ENCODE measurements at places on chromosomes 11 and 22. TPM values are rescaled to one million over a fixed set of nuclear protein-coding genes. Genes with fewer than 3 reads are reported as not detected.

- DNase-seq: no peak
Observed at GRCh38 chr22:31605851-31606585, 56.0 kb downstream of the PISD start.

GRCh38 chr11:61921446-61921845 lies 4.1 kb upstream of the RAB3IL1 start:
- peak; percentile 5 for DNase-seq

DNA sequence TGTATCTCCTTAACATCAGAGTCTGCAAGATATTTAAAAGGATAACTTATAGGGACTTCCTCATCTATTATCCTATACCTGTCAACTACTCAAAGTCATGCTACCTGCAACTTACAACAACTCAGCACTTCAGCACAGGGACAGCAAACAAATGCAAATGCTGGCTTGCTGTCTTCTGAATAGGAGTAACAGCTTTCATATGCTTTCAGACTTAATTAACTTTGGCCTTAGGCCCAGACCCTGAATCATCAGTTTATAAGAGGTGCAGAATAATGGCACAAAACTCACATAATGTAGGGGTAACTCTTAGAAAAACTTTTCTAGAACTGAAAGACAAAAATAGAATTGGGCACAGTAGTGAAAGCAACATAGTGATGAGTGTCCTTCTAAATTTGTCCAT lies 953.4 kb downstream of the DLG2 start:
- DNase-seq: no peak

GRCh38 chr11:9277176-9277575 lies 12.0 kb upstream of the DENND5A start:
- no peak for DNase-seq

DNA sequence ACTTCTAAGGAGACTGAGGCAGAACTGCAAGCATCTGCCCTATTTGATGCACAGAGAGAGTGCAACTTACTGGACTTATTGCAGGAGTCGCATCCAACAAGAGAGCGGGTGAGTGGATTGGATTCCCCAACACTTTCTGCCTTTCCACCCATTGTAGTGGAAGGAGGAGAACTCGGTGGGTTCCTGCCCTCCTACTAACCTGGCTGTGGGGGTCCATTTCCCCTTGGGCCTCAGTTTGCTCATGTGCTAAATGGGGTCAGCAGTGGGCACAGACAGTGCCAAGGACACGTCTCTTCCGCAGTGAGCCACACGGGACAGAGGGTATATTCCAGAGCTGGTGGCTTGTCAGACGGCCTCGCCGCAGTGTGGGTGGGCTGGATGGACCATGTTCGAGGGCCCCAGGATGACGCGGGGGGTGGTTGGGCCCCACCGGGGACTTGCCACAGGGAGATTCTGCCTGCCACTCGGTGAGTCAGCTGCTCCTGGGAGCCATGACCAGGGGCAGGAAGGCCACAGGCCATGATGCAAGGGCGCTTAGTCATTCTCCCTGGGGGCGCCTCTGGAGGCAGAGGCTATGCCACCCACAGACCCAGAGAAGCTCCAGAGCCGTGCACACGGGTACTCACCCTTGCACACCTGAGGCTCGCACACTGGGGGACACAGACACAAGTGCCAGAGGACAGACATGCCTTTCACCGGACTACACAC lies 8.2 kb downstream of the ALX4 start:
- no peak for DNase-seq

- no peak for DNase-seq
Observed at GRCh38 chr11:112087212-112087611, 539 bp downstream of the SDHD start.

DNA sequence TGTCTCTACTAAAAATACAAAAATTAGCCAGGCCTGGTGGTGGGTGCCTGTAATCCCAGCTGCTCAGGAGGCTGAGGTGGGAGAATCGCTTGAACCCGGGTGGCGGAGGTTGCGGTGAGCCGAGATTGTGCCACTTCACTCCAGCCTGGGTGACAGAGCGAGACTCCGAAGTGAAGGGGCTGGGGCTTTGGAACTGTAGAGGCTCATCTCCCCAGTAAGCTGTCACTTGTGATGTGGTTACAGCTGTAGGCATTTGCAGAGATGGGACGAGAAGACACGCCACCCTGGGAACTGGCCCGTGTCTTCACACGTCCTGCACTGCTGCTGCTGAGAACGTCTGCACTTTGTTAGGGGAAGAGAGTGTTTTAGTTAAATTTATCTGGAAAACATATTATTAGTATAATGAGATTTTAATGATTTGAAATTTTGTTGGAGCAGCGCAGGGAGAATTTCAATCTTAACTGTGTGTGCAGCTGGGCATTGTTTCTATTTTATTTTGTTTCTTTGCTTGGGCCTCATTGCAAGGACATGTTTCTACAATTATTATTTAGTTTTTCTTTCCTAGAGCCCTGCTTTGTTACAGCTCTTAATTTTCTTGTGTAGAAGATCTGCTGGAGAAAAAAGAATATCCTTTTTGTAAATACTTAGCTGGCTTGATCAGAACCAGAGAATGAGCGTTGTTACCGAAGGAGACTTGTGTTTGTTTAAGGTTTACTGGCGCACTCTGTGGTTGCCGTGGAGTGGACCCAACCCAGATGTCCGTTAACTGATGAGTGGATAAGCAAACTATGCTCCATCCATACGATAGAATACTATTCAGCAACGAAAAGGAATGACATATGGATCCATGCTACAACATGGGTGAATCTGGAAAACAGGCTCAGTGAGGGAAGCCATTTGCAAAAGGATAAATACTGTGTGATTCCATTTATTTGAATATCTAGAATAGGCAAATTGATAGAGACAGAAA lies 18.4 kb downstream of the PARVB start:
- DNase-seq: no peak

GRCh38 chr11:23536907-23537306 lies 676.6 kb upstream of the CCDC179 start:
- no peak for DNase-seq

DNA sequence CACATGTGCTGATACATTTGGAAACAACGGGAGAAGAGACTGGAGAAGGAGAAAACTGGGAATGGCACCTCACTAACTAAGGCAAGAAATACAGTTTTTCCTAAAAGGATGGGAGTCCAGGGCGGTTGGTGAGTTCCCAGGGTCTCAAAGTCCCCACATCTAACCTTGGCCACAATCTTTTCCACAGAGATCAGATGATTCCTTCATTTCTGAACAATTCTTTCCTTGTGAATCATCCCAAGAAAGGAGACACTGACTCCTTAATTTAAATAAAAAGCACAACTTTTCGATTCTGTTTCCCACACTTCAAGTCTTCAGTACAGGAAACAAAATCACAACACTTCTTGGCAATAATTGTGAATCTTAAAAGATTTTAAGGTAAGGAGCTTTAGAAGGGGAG lies 384.7 kb downstream of the DCDC1 start:
- DNase-seq: no peak

DNA sequence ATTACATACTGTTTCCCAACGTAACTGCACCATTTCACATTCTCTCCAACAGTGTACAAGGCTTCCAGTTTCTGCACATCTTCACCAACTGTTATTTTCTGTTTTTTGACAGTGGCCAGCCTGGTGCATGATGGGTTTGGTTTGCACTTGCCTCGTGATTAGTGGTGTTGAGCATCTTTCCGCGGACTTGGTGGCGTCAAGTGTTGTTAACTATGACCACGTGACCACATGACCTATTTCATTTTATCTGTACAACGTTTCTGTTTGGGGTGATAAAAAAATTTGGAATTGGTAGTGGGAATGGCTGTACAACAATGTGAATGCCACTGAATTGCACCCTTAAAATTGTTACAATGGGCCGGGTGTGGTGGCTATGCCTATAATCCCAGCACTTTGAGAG lies 2.5 kb upstream of the YPEL1 start:
- DNase-seq: no peak

DNA sequence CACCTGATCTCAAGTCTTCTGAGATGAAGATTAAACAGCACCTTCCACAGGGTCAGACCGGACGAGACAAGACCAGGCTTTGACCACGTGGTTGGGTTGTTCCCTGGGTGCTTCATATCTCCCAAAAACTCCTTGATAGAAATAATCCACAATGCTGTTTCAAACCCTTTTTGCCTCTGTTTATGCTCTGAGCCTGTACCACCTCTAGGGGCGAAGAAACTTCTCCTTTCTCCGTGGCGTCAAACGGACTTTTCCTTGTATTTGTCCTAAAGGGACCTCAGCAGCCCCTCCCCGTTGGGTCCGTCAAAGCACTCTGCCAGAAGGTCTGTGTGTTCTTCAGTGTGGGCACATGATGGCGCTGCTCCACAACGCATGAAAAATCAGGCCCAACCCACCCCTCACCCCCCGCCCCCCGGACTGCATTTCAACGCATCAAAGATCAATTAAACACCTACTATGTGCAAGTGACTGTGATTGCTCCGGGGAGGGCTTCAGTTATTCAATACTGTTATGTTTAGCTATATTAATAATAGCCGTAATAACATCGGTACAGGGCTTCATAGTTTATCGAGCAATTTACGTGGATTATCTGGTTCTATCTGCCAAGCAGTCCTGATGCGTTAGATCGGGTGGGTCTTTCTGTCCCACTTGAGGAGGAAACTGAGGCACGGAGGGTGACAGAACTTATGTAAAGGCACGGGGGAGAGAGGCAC lies 17.3 kb upstream of the EIF3D start:
- peak; percentile 25 for DNase-seq

DNA sequence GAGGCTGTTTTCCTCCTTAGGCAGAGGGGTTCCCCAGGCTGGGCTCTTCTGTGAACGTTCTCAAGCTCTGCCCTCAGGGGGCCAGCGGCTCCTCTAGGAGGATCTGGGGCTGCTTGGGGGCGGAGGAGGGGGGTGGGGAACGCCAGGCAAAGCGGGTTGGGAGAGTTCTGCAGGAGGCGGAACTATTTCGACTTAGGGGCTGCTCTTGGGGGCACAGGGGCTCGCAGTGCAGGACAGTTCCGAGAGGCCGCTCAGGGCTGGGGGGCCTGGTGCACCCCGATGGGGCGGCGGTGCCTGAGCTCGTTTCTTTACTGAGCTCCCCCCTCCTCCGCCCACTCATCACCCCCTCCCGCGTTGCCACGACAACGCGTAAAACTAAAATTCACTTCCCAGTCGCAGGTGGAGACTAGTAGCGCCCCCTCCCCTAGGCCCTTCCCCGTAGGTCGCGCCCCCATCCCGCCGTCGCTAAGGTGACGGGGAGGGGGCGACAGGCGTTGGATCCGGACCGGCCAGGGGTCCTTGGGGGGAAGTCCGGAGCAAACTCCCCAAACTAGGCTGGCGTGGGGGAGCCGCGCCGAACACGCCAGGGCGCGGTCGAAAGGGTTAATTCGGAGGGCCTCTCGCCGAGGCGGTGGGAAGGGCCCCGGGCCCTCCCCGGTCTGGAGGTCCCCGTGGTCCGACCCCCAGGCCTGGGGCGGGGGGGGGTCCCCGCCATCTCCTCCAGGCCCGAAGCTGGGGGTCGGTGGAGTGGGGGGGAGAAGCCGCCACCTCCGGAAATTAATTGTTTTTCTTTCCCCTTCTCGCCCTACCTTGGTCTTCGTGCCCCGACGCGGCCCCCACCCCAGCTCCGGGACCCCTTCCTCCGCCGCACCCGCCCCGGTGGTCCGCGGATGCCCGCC lies 857 bp downstream of the SHANK3 start:
- DNase-seq: no peak

DNA sequence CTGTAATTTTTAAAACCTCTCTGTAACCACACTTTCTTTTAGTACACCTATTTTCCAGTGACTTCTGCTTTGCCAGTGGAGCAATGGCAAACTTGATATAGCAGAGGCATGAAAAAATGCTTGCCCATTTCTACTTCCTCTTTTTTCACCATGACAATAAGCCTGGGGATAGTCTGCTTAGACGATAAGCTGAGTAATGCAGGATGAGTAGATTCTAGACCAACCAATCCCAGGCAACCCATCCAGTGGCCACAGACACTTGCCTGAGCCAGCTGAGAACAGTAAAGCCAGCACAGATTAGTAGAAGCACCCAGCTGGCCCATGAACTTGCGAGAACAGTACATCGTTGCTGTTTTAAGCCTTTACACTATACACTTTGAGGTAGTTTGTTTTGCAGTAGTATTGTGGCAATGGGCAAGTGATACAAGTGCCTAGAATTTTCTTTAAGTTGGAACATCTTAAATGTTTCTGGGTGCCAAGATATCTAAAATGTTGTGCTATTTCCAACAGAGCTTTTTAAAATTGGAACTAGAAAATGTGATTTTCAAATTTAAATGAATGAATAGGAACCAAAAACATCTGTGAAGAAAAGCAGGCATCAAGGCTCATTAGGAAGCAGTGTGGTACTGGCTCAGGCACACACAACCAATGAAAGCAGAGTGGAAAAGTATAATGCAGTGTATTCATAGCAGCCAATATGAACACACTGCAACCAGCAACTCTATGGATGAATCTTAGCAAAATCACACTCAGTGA lies 37.7 kb downstream of the DDI1 start:
- no peak for DNase-seq

DNA sequence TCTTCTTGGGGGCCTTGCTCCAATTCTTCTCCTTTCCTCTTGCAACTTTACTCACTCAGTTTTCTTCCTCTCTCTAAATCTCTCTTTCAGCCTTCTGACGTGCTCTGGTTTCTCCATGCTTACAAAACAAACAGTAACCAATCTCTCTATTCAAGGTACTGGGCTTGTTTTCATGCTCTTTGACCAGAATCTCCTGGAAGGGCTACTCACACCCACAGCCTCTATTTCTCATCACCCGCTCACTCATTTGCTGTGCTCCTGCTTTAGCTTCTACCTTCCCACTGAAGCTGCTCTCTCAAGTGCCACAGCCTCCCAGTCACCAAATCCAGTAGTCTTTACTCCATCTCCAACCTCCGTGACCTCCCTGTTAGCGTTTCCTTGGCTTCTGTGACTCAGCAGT lies 60.4 kb downstream of the SERGEF start:
- DNase-seq: no peak

GRCh38 chr11:43685440-43685839 lies 4.9 kb downstream of the HSD17B12 start:
- no peak for DNase-seq

DNA sequence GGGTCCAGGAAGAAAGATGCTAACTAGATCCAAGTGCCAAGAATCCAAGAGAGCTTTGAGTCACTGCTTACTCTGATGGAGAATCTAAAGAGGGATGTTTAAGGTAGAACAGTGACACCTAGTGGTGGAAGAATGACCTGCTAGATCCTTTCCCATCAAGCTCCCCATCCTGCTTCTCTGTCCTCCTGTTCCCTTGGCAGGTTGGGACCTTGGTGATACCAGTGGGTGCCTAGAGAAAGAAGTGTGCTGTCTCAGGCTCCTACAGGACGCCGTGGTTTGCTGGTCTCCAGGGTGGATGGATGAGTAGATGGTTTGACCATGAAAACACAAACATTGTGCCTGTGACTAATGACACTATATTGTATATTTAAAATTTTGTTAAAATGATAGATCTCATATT lies 383.7 kb downstream of the TMEM135 start:
- peak; percentile 67 for DNase-seq

- no peak for DNase-seq
Observed at GRCh38 chr11:2465202-2466068, 20.6 kb downstream of the KCNQ1 start.

Gene MOV10L1
- total RNA-seq: not detected

Gene LMNTD2
- 0.31 TPM for total RNA-seq

Gene C11orf16
- not detected for total RNA-seq

Gene JAML
- 3.9 TPM for total RNA-seq

Gene CRYBB2
- total RNA-seq: not detected

Gene OR51M1
- not detected for total RNA-seq

Gene AMOTL1
- total RNA-seq: 115 TPM

Gene NLRX1
- total RNA-seq: 37.4 TPM

Gene SLC37A2
- total RNA-seq: 3.0 TPM

Gene SCGB1D2
- 2.0 TPM for total RNA-seq

Measured in heart right ventricle (tissue), 16 donors.